ENCODE measurements at places on chromosomes 16 and 17. TPM values are rescaled to one million over a fixed set of nuclear protein-coding genes. Genes with fewer than 3 reads are reported as not detected.

The ATF7IP2 gene
- total RNA-seq: 1.2 TPM

- H3K27me3 ChIP-seq: no peaks in the 10 kb centered on the region
- no peak overlapping the region for H3K4me3 ChIP-seq
- no peaks in the 10 kb centered on the region for H3K36me3 ChIP-seq
- no peak for DNase-seq
Observed at GRCh38 chr17:13384626-13385025, 217.1 kb downstream of the HS3ST3A1 start.

DNA sequence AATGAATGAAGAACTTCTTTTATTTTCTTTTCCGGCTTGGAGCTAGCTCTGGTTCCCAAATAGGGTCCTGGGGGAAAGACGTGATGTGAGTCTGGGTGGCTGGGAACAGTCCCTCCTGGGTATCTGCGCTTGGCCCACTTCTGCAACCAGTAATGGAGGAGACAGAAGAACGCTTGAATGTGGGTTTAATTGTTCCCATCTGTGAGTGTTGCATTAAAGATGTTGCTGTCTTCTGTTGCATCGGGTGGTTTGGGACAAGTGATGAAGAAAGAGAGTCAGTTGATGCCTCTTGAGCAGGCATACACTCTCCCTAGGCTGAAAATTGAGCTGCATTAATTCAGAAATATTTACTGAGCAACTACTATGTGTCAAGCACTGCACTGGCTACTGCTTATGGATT, 511.1 kb downstream of the CDH13 start:
- no peaks in the 10 kb centered on the region for H3K27me3 ChIP-seq
- DNase-seq: no peak
- H3K27ac ChIP-seq: peak overlapping the region; percentile 56
- H3K36me3 ChIP-seq: no peaks in the 10 kb centered on the region
- peaks cover 5% of the 10 kb centered on the region for H3K4me1 ChIP-seq
- H3K4me3 ChIP-seq: peak overlapping the region; percentile 50

The ARMC5 gene
- 5.4 TPM for total RNA-seq

- peak; percentile 56 for DNase-seq
- no peaks in the 10 kb centered on the region for H3K36me3 ChIP-seq
- no peaks in the 10 kb centered on the region for H3K4me1 ChIP-seq
- peaks cover 3% of the 10 kb centered on the region for H3K27me3 ChIP-seq
Observed at GRCh38 chr16:48053418-48053745, 102.4 kb downstream of the ABCC12 start.

The ASB16 gene
- total RNA-seq: 0.17 TPM

- H3K4me3 ChIP-seq: no peak overlapping the region
- H3K4me1 ChIP-seq: peaks cover 10% of the 10 kb centered on the region
- H3K36me3 ChIP-seq: no peaks in the 10 kb centered on the region
- H3K27ac ChIP-seq: peak overlapping the region; percentile 60
- DNase-seq: peak; percentile 84
Observed at GRCh38 chr16:15811481-15812400, 45.1 kb downstream of the MYH11 start.

DNA sequence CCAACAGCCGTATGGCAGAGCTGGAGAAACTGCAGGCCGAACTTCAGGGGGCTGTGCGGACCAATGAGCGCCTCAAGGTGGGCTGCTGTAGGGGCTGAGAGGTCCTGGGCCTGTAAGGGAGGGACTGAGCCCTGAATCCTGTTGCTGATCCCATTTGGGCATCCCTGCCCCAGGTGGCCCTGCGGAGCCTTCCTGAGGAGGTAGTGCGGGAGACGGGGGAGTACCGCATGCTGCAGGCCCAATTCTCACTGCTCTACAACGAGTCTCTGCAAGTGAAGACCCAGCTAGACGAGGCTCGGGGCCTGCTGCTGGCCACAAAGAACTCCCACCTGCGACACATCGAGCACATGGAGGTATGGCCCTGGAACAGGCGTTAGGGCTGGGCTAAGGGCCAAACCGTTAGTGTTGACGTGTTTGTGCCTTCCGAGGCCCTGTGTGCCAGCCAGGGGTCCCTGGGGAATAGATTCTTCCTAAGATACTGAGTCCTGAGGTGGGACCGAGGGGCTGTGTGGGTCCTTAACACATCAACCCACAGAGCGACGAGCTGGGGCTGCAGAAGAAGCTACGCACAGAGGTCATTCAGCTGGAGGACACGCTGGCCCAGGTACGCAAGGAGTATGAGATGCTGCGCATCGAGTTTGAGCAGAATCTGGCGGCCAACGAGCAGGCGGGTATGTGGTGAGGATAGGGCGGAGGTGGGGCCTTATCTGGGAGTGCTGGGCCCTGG, 4.2 kb downstream of the RNF40 start:
- no peak overlapping the region for H3K4me3 ChIP-seq
- H3K36me3 ChIP-seq: peaks cover 46% of the 10 kb centered on the region

The CA5A gene
- total RNA-seq: not detected
